IPS DF 6.9 (cell line): ENCODE measurements at places on chromosomes 1 and 21.

DNA sequence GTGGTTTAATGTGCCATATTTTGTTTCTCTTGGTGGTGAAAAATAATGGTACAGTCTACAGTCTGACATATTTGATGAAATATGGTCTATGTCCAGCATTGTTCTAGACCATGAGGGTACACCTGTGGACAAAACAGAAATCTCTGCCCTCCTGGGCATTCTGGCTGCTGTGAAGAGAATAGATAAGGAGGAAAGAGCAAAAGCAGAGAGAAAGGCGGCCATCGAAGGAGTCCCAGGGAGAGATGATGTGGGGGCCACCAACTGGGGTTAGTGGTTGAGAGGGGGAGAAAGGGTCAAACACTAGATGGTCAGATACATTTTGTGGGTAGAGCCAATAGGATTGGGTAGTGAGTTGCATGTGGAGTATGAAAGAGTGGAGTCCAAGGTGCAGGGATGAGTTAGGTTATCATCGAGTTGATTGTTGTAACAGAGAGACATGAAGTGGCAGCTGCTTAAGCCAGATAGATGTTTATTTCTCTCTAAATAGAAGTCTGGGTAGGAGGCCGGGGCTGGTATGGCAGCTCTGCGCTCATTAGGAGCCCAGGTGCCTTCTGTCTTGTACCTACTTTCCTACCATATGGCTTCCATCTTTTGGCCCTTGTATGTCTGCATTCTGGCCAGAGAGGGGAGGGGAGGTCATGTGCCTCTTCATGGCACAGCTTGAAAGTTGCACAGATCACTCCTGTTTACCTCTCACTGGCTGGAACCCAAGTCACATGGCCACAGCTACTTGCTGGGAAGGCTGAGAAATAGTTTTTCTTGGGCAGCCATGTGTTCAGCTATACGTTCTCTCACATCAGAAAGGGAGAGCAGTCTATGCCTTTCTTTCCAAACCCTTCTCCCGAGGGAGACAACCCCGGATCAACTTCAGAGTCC, 13.0 kb downstream of the UBE4B start:
- DNase-seq = no peak

DNA sequence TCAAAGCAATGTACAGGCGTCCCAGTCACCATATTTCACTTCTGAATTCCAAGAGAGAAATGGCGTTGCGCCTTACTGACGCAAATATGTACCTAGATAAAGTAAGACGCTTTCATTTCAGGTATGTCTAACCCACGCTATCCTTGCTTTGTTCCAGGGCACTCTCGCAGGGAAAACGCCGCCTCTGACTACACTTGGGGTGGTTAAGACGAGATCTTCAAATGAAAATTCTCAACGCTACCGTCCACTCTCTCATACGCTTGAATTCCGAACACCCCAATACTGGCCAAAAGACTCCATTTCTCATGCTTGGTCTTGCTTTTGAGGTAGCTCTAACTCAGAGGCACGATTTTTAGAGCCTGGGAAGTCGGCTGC, 736 bp upstream of the ZMPSTE24 start:
- peak; percentile 1 for DNase-seq

DNA sequence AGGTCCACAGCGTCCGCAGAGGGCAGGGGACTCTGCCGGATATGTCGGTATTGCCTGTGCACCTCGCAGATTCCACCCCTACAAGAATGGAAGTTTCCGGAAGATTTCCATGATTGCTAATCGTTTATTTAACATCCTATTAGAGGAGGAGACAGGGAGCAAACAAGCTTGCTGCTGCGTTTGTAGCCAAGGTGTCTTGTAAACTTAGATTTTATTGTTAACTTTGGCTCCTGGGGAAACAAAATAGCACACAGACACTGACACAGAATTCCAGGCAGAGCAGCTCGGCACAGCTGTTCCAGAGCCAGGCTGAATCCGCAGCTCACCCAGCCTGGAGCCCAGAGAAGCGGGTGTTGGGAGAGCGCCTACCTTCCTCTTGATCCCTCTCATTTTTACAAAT, 75.7 kb downstream of the AJAP1 start:
- no peak for DNase-seq

GRCh38 chr1:80876035-80876434, 924.7 kb upstream of the ADGRL2 start:
- DNase-seq = no peak

- no peak for DNase-seq
These were observed 14.7 kb downstream of the TNFRSF18 start for GRCh38 chr1:1191734-1192133.

- no peak for DNase-seq
These were observed 105.8 kb downstream of the MAN1A2 start for GRCh38 chr1:117473063-117473462.

- no peak for DNase-seq
These were observed 3.2 kb upstream of the MIB2 start for GRCh38 chr1:1612104-1612400.

GRCh38 chr21:42236014-42236413, 17.1 kb downstream of the ABCG1 start:
- DNase-seq = no peak

DNA sequence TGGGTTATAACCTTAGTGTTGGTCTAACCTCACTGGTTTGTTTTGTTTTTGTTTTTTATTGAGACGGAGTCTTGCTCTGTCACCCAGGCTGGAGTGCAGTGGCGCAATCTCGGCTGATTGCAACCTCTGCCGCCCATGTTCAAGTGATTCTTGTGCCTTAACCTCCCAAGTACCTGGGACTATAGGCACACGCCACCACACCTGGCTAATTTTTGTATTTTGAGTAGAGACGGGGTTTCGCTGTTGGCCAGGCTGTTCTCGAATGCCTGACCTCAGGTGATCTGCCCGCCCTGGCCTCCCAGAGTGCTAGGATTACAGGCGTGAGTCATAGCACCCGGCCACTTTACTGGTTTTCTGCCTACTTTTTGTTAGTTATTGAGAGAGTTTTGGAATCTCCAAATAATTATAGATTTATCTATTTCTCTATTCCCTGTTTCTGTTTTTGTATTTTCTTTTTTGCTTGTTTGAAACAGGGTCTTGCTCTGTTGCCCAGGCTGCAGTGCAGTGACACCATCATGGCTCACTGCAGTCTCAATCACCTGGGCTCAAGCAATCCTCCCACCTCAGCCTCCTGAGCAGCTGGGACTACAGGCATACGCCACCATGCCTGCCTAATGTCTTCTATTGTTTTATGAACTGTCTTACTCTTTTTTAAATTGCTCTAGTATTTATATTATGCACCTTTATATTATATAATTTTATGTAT, 21.4 kb downstream of the SMG7 start:
- no peak for DNase-seq

DNA sequence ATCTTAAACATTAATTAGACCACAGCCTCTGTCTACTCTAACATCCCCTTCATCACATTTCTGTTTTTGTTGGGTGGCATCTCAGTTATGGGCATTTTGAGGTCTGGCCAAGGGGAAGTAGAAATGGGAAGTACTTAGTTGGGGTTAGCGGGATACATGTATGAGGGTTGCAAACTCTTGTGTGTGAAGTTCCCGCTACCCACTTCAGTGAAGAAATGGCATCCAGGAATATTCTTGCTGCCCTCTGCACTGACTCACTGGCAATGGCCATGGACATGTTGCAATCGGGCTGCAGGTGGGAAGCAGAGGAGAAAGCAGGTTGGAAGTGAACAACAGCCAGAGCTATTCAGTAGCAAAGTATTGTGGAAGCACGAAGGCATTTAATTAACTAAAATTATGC, 7.4 kb downstream of the CD48 start:
- no peak for DNase-seq

DNA sequence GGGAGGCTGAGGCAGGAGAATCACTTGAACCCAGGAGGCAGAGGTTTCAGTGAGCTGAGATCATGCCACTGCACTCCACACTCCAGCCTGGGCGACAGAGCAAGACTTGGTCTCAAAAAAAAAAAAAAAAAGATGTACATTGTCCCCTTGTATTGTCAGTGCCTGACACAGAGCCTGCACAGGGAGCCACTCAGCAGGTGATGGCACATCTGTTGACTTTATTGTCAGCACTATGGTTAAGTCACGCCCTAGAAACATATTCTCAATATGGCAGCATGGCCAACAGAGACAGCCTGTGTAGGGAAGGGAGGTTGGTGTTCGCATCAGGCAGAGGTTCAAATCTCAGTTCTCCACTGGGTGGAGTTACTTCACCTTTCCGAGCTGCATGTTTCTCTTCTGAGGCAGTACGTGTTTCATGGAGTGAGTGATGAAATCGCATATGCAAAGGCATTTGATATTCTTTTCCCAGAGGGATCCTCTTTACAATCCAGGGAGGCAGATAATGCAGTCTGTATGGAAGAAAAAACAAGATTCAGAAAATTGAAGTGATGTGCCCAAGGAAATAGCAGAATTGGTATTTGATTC, 20.6 kb downstream of the LAMC2 start:
- DNase-seq = no peak

DNA sequence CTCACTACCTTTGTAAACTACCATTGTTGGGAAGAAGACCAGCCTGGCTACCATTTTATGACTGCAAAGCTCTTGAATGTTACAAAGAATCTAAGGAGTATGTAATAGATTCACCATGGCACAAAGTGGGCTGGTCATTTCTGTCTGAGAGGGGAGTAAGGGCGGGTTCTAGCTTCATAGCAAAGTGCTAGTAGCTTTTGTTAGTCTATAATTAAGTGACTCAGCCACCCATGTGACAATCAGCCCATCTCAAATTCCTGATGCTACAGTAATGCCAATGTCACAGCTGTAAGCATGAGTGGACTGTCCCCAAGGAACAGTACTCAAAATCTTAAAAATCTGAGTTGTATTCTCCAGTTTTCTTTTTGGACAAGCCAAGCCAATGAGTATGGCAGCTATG, 15.4 kb upstream of the OTUD3 start:
- no peak for DNase-seq

- no peak for DNase-seq
These were observed 239.7 kb upstream of the PLD5 start for GRCh38 chr1:242764161-242764560.

DNA sequence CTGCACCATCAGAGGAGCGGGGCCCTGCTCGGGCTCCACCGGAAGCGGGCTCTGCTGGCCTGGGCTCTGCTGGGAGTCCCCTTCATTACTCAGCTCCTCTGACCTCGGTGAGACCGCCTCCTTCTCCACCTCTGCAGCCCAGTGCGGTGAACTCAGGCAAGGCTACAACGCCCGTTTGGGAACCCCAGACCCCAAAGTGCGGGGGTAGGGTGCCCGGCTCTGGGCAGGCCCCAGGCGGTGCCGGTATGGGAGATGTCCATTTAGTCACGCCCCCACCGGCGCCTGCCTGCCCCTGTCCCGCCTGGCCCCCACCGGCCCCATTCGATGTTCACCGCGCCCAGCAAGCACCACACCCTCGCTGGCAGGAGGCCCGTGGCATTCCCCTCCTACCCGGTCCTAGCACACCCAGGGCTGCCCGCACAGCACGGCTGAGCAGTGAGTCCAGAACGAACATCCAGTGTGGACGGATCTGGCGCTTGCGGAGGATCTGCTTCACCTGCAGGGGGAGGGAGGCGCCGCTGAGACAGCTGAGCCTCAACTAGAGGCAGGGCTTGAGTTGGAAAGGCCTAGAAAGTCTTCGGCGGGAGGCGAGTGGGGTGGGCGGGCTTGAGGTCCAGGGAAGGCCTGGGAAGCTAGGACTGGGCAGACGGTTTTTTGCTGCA, 10.0 kb downstream of the MAP3K6 start:
- DNase-seq = no peak

- no peak for DNase-seq
These were observed 337.0 kb upstream of the NR5A2 start for GRCh38 chr1:199690496-199690895.
